ENCODE measurements at places on chromosomes 2 and 18.

GRCh38 chr2:68118816-68119215 is 38.9 kb upstream of the PNO1 start:
- DNase-seq: no peak

- DNase-seq: no peak
These were observed 32.8 kb downstream of the LPIN2 start for GRCh38 chr18:2979871-2980790.

DNA sequence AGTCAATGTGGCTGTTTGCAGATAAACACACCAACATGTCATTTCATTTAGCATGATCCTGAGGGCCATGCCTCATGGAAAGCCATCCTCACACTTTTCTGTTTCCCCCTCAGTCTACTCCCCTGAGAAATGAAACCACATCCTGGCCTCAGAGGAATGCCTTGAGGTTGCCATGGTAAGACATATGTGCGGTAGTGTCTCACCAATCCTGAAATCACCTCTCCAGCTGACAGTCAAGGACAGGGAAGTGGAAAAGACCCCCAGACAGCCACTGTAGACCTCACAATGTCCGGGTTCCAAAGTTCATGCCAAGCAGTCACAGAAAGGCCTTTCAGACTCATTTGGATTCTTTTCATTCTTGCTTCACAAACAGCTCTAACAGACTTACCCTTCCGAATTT is 175.2 kb upstream of the PKDCC start:
- DNase-seq: no peak

DNA sequence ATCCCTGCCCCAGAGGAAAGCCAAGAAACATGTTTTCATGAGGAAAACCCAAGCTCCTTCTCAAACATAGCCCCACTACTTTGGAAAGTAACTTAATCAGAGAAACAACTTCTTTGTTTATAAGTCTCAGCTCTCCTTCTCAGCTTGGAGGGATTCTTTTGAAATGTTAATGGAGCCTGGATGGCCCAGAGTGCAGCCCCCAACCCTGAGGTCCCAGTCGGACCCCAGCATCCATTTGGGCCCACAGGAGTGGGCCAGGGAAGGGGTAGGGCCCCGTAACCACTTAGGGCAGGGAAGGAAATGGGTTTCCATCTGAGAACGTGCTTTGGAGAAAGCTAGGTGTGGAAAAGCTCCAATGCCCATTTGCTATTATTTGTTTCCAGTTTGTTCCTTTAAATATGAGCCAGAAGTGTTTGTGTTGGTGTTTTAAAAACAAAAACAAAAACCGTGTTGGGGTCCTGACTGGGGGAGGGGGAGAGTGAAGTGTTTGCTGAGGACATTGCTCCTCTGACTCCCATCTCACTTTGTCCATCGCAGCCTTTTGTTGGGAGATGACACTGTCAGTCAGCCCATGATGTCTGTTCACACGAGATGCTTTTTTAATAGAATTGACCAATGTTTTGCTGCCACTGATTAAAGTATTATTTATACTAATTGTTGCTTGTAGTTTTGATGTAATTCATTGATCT is 1.6 kb upstream of the HOXD3 start:
- DNase-seq: no peak

DNA sequence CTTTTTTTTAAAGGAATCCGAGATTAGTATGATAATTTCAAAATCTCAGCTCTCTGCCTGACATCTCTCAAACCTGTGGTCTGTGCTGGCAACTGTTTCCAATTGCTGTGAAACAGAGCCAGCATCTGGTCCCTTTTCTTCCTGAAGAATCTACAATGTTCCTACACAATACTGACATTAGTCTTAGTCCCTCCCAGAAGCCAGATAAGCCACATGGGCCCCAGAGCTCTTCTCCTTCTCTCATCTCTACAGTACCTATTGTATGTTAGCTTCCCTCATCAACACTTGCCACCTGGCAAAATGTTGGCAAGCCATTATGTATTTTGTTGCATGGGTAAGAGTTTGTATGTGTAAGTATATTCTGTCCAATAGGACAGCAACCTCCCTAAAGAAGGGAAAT is 62.9 kb upstream of the CDKL4 start:
- no peak for DNase-seq

GRCh38 chr2:10080536-10081304 is 509 bp upstream of the CYS1 start:
- no peak for DNase-seq

- no peak for DNase-seq
These were observed 25.2 kb downstream of the FBXO36 start for GRCh38 chr2:229947544-229947943.

GRCh38 chr2:20291846-20292408 is 58.7 kb downstream of the PUM2 start:
- DNase-seq: no peak

- DNase-seq: no peak
These were observed 398.0 kb upstream of the CDH20 start for GRCh38 chr18:60935041-60935910.

DNA sequence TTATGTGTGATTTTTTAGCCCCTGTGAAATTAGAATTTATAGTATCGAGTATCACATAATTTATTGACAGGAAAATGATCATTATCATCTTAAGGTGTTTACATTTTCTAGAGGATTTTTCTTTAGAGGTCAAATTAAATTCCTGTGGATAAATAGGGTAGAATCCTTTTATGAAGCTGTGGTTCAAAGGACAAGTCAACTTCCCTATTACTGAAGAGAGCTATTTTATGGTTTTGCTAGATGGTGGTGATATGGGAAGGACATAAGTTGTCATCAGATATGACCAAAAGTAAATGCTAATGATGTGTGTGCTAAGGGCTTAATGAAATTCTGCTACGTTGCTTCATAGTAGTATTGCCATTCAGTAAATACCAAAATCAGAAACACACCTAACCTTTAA is 80.1 kb downstream of the EML4 start:
- DNase-seq: no peak

- DNase-seq: no peak
These were observed 996.2 kb upstream of the FANCL start for GRCh38 chr2:59237311-59237710.

DNA sequence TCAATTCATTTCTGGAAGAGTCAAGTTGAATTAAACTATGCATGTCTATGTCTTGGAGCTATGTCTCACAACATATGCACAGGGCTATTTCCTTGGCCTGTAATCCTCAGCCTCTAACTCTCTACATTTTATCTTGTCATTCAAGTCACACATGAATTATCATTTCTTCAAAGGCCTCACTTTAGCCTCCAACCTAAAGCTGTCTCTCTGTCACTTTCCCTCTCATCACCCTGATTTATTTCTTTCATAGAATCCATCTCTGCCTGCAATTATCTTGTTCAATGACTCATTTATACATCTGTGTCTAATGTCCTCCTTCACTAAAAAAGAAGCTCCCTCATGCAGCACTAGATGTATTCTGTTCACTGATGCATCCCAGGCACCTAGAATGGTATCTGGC is 614.2 kb upstream of the REG3G start:
- DNase-seq: no peak

DNA sequence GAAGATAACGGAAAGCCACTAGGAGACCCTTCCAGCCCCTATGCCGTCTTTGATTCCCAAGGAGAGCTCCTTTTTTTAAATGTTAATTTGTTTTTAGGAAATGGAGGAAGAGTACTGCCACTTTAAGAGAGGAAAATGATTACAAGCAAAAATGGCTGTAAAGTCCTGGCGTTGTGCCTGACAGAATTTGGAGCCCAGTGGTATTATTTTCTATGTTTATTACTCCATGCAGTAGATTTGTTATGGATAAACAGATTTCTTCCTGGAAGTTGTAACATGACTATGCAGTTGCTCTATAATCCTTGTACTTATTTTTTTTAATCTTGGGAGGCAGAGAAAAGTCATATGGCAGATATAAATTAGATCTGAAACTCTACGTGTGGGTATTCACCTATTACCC is 141.3 kb downstream of the GBX2 start:
- DNase-seq: no peak

GRCh38 chr2:214217599-214217998 is 193.3 kb upstream of the VWC2L start:
- no peak for DNase-seq

DNA sequence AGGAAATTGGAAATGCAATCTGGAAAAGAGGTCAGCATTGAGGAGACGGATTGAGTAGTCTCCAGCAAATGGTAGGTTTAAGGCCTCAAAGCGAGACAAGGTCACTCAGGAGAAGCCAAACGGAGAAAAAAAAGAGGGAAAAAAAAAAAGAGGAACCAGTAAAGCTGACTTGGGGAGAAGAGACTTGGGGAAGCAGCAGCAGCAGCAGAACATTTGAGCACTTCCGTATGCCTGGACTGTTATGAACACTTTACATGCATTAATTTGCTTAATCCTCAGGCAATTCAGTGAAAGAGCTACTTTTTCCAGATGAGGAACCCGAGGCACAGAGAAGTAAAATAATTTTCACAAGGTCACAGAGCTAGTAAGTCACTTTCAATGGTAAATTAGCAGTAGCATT is 81.3 kb downstream of the OSBPL6 start:
- DNase-seq: no peak

DNA sequence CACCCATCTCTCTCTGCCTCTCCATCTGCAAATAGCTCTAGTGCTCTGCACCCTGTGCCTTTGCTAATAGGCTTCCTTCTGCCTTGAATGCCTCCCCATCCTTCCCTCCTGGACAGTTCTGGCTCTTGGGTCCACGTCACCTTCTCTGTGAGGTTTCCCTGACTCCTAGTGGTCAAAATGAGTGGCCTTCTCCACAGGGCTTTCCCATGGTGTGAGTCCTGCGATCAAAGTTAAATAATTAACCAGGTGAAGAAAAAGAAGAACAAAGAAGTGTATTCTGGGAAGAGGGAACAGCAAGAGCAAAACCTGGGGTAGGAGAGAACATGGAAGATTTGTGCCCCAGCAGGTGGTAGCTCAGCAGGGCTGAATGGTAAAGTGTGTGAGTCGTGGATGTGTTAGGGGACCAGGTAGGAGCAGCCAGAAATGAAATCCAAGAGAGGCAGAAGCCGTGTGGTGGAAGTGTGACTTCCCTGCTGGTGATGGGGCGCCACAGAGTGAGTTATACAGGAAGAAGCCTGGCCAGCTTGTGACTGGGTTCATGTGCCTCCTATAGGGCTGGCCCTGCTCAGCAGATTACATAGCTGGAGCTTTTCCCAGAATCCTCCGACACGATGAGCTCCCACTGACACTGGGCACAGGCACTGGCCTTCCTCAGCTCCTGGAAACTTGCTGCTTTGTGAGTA is 93.8 kb upstream of the LDAH start:
- DNase-seq: no peak

DNA sequence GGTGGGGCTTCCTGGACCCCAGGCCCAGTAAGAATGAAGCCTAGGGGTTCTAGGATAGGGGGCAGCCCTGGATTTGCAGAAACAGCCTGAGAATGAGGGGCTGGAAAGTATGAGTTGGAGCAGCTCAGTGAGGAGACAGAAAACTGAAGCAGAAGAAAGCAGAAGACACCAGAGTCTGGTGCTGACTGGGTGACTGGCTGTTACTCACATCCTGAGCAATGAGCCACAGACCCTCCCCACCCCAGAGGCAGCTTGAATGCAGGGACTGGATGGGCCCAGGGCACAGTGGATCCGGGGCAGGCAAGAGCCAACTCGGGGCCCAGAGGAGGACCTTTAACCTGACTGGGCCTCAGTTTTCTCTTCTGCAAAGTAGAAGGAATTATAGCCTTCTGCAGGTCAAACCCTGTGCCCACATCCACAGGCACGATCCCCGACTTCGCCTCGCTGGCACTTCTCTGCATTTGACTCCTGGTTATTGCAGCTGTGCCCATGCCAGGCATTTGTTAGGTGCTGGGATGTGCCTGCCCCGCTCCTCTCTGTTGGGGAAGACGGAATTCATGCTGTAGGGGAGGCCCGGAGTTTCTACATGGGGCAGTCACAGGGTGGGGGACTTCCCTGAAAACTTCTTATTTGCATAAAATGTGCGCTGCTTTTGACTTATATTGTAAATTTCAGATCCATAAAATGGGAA is 8.5 kb downstream of the STEAP3 start:
- DNase-seq: no peak

DNA sequence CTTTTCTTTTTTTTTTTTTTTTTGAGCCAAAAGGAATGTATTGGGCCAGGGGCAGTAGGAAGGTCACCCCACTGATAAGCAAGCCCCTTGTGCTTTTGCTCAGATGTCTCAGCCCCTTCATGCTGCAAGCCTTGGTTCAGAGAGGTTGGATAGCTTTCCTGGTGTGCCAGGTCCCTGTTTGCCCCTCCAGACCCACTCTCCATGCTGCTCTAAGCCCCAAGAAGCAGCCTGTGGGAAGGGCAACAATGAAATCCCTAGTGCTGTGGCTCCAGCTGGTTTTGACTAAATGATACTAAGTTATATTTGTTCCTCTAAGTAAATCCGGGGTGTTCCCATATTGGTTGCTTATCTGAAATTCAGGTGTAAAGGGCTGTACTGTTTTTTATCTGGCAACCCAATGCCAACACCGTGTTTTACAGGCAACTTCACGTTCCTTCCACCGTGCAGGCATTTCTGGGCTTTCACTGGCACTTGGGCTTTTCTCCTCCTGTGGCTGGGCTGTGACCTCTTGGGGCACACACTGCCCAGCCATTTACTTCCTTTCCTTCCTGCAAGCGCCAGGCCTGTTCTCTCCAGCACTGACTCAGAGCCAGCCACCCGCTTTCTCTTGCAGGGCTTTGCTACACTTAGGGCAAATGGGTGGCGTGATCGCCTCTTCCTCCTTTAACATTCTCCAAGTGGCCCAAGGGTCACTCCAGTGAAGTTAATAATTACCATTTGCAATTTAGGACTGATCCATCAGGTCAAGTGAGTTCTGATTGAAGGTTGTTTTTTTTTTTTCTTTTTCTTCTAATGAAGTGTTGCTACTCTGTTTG is 21.6 kb downstream of the MERTK start:
- DNase-seq: no peak

- DNase-seq: no peak
These were observed 50.9 kb downstream of the STAT1 start for GRCh38 chr2:190963088-190963487.
